ENCODE measurements at places on chromosomes 3 and 15. TPM values are rescaled to one million over a fixed set of nuclear protein-coding genes. Genes with fewer than 3 reads are reported as not detected.

GRCh38 chr3:14492948-14493881 lies 46.9 kb downstream of the GRIP2 start:
- DNase-seq: no peak

GRCh38 chr3:59106085-59106648 lies 56.3 kb upstream of the CFAP20DC start:
- no peak for DNase-seq

The ALDH1A2 gene
- total RNA-seq: 1.7 TPM

DNA sequence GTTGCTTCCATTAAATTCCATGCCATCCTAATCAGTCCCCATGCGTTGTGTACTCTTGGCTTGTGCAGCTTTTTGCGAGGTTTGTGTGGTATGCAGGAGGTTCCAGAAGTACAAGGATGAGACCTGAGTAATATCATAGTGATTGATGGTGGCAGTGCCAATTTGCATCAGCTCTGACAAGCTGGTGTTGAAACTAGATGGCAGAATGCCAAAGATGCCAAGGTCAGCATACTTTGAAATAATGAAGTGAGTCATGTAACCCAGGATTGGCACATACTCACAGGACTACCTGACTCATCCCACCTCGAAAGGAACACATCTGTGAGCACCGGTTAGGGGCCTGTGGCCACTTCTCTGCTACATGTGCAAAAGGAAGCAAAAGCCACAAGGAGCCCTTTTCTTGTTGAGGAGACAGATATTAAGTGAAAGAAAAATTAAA lies 14.3 kb downstream of the KAT2B start:
- DNase-seq: no peak

DNA sequence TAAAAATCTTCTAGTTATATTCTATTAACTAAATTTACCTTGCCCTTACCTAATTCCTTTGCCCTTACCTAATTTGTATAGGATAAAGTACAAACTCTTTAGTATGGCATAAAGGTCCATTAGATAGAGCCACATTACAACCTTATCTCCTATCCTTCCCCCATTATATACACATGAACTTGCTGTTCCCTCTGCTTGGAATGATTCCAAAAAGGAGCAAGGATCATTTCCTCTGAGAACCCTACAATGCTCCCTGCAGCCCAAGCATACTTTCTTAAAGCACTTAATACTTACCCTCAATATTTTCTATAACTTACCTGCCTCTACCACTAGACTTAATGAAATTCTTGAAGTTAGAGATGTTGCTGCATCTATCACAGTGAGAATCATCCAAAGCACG lies 118.9 kb upstream of the CCDC54 start:
- DNase-seq: no peak

The IL5RA gene
- not detected for total RNA-seq

- DNase-seq: no peak
Measured at GRCh38 chr15:89116404-89116803, 28.1 kb downstream of the ABHD2 start.

The ZDHHC19 gene
- total RNA-seq: not detected

- DNase-seq: no peak
Measured at GRCh38 chr3:52789746-52790040, 4.9 kb upstream of the ITIH3 start.

DNA sequence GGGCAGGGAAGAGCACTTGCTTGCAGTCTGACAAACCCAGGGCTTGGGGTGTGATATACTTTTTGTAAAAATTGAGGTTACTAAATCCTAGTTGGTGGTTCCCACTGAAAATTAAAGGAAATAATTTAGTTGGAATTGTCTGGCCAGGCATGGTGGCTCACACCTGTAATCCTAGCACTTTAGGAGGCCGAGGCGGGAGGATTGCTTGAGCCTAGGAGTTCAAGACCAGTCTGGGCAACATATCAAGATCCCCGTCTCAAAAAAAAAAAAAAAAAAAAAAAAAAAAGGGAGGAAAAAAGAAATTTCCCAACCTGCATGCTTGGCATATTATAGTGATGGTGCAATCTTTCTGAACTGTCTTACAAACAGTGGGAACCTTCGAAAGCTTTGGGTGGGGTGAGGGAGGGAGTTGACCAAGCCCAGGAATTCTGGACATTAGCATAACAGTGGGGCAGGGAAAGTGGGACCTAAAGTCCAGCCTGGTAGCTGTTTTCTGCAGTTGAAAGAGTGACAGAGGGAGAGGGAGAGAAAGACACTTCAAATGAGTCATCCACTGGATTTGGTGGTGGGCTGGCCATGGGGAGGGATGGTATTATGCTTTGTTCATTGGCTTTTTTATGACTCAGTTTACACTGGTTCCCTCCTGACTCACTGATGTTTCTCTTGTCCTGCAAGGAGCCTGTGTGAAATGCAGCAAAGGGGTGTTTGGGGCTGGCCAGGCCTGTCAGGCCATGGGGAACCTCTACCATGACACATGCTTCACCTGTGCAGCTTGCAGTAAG lies 41.1 kb downstream of the LIMD1 start:
- DNase-seq: no peak

- DNase-seq: peak; percentile 45
Measured at GRCh38 chr3:134754768-134755559, 40.1 kb upstream of the EPHB1 start.

The BFSP2 gene
- total RNA-seq: not detected

GRCh38 chr15:78045189-78045588 lies 32.3 kb downstream of the TBC1D2B start:
- no peak for DNase-seq

DNA sequence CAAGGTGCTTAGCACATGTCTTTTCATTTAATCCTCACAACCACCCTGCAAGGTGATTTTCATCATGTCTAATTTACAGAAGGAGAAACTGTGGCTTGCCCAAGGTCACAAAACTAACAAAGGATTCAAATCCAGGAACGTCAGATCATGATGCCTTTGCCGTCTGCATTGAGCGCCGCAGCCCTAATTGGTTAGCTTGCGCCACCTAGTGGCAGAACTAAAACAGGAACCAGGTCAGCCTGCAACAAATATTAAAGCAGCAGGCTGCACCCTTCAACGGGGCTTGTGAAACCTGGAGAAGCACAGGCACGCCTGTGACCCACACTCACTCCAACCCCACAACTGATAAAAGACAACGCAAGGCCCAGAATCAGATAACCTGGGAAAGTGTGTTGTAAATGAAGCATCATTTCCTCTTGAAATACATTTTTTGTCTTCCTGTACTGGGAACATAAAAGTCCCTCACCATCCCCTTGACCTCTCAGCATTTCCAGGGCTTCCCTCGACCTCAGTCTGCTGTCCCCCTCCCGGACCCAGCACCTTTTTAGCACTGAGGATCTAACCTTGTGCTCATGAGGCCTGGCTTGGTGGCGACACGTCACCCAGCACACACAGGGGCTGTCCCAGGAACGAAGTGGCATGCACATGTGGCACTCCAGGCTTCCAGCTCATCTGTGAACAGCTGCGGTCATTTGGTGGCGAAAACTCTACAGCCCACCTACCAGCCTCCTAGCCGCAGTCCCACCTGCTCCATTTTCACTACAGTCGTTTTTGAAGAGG lies 17.3 kb downstream of the DPH3 start:
- peak; percentile 81 for DNase-seq

- DNase-seq: no peak
Measured at GRCh38 chr3:27326629-27327545, 42.3 kb downstream of the NEK10 start.

- no peak for DNase-seq
Measured at GRCh38 chr3:14505001-14505802, 34.9 kb downstream of the GRIP2 start.

DNA sequence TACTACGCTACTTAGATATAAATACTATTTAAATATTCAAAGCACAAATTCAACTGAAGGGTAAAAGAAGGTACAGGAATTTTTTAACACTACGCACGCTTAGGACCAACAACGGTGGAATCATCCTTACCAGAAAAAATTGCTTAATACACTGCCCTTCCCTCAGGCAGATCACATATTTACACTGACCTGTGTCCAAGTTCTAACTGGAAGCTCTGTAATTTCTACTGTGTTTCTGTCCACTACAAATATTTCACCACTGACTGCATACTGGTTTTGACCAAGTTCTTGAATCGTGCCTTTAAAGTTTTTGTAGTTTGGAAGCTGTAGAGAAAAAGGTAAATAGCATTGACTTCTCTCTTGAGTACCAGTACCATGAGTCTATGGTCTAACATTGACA lies 44.2 kb downstream of the TOP2B start:
- no peak for DNase-seq

Measured in neural crest cell (in vitro differentiated cells).